Kidney epithelial cell (primary cell): ENCODE measurements at places on chromosomes 1 and 21. TPM values are rescaled to one million over a fixed set of nuclear protein-coding genes. Genes with fewer than 3 reads are reported as not detected.

SLC50A1 gene
- total RNA-seq, result 26.6 and 28.7 TPM in 2 replicates

GRIK1 gene
- total RNA-seq, result not detected in 2 replicates

FCRLA gene
- total RNA-seq, result 0.88 and 2.1 TPM in 2 replicates

DNA sequence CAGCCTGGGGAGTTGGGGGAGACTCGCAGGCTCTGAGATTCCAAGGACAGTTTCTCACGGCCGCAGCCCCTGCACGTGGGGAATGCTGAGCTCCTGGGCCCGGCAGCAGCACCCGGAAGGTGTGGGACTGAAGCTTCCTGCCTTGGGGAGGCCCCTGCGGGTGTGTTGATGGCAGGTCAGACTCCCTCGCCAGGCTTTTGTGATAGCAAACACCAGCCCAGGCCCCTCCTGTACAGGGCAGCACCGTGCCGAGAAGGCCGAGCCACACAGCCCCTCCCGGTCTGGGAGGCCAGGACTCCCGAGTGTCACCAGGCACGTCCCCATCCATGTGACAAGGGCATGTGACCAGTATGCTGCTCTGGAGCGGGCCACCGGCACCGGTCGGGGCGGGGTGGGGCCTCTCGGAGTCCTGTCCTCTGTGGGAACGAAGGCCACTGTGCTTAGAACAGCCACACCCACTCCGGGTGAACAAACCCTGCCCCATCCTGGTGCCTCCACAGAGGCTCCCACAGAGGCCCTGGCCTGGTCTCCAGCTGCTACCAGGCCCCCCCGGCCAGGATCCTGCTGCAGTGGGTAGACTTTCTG, 31.1 kb upstream of the ARHGEF16 start:
- DNase-seq, result no peak

AMY1A gene
- total RNA-seq, result not detected in 2 replicates

DNA sequence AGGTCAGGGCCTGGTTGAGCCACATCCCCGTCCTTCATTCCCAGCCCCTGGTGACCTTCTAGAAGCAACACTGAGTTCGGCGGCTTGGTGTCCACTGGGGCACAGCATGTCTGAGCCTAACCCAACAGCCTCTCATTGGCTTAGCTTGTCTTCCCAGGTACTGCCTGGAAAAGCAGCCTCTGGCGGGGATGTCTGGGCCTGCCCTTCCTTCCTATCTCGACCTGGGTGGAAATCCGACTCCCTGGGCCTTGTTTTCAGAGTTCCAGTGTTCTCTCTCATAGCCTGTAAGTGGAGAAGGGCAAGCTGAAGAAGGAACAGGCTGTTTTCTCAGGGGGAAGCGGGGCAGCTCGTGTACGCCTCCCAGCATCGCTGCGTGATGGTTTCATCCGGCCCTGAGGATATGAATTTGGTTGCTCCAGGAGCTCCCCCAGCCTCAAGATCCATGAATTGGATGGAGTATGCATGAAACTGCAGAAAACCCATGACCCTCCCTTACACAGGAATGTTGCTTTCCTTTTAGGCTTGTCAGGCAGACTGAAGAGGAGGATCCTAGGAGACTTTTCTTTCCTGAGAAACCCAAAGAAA, 116.5 kb upstream of the IRF2BP2 start:
- no peak for DNase-seq

DNA sequence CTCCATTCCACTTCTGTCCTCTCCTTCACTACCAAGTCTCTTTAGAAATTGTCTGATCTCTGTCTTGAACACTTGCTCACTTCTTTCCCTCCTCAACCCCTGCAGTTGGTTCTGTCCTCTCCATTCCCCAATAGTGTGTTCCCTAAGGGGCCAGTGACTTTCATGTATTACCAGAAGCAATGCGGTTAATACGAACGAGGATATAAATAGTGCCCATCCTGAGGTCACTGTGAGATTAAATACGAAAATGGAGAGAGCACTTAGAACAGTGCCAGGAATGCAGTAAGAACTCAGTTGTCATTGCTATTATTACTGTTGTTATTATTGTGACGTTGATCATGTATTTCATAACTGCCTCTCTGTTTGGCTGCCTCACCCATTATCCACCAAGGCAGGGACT, 53.0 kb upstream of the ARTN start:
- DNase-seq, result no peak

DNA sequence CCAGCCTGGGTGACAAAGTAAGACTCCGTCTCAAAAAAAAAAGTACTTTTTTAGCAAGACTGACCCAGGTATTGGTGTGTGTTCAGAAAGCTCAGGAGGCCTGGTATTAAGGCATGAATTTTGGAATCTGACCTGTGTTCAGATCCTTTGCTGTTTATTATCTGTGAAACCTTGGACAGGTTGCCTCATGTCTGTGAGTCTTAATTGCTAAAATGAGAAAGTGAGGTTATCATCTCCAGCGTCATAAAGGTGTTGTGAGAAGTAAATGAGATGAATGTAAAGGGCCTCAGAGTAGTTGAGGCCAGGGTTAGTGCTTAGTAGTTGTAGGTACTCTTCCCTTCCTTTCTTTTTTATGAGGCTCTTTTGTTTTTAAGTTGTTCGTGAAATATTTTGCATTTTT, 2.8 kb downstream of the C1orf50 start:
- DNase-seq, result no peak

GRCh38 chr1:228021355-228022030, 14.7 kb downstream of the WNT3A start:
- no peak for DNase-seq

GUCA2B gene
- total RNA-seq, result not detected in 2 replicates

DNA sequence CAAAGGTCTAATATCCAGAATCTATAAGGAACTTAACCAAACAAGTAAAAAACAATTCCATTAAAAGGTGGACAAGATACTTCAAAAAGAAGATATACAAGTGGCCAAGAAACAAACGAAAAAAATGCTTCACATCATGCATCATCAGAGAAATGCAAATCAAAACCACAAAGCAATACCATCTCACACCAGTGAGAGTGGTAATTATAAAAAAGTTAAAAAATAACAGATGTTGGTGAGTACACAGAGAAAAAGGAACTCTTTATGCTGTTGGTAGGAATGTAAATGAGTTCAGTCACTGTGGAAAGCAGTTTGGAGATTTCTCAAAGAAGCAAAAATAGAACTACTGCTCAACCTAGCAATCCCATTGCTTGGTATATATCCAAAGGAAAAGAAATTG, 218.6 kb downstream of the SLC44A5 start:
- no peak for DNase-seq

GRCh38 chr1:110070282-110070669, 196 bp downstream of the ALX3 start:
- DNase-seq, result no peak

KCNE2 gene
- not detected in 2 replicates for total RNA-seq

- no peak for DNase-seq
Measured at GRCh38 chr1:225998560-225999226, 450 bp downstream of the SDE2 start.

- no peak for DNase-seq
Measured at GRCh38 chr1:219121679-219122078, 52.0 kb upstream of the LYPLAL1 start.

DNA sequence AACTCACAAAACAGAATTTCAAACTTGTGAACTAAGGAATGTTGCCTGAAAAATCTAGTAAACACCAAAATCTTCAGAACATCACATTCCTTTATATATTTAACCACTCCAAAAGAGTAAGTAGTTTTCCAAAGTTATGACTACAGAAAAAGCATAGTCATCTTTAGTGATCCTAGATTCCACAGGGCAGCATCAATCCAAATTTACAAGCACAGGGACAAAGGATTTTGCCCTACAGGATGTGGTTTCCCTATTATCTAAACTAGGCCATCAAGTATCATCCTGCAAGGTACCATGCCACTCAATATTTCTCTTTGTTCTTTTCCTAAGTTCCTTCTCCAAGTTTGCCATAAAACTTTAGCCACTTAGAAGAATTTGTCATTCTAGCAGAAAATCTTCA, 33.0 kb downstream of the COP1 start:
- DNase-seq, result no peak

GRCh38 chr1:91851130-91852010, 34.6 kb downstream of the TGFBR3 start:
- no peak for DNase-seq

RNU1-4 gene
- under 0.01 TPM in 2 replicates for total RNA-seq

- DNase-seq, result no peak
Measured at GRCh38 chr1:170210142-170210541, 64.4 kb downstream of the NTMT2 start.

A3GALT2 gene
- total RNA-seq, result not detected in 2 replicates

- DNase-seq, result no peak
Measured at GRCh38 chr21:34185026-34185750, 111.8 kb downstream of the MRPS6 start.

KIF26B gene
- total RNA-seq, result 14.6 and 19.6 TPM in 2 replicates

GRCh38 chr1:29284961-29285560, 48.7 kb downstream of the PTPRU start:
- no peak for DNase-seq

JAK1 gene
- total RNA-seq, result 138 and 156 TPM in 2 replicates

- DNase-seq, result no peak
Measured at GRCh38 chr21:33345751-33346238, 21.0 kb downstream of the IFNAR1 start.

TSPAN1 gene
- total RNA-seq, result 52.7 and 68.5 TPM in 2 replicates

GSTM1 gene
- total RNA-seq, result 9.7 and 16.3 TPM in 2 replicates

CCDC27 gene
- not detected in 2 replicates for total RNA-seq

DNA sequence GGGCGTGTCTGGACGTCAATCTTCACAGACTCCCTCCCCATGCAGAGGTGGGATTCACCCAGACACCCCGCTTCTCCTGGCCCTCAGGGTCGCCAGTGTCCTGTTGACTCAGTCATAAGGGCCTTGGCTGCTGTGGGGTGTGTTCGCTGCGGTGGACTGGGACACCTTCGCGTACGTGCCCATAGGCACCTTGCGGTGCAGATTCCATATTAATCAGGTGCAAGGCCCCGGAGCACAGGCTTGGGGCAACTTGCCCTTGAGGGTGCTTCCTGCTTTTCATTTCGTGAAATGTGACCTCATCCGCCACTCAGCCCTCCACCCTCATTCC, 398 bp upstream of the SLC30A10 start:
- no peak for DNase-seq

DNA sequence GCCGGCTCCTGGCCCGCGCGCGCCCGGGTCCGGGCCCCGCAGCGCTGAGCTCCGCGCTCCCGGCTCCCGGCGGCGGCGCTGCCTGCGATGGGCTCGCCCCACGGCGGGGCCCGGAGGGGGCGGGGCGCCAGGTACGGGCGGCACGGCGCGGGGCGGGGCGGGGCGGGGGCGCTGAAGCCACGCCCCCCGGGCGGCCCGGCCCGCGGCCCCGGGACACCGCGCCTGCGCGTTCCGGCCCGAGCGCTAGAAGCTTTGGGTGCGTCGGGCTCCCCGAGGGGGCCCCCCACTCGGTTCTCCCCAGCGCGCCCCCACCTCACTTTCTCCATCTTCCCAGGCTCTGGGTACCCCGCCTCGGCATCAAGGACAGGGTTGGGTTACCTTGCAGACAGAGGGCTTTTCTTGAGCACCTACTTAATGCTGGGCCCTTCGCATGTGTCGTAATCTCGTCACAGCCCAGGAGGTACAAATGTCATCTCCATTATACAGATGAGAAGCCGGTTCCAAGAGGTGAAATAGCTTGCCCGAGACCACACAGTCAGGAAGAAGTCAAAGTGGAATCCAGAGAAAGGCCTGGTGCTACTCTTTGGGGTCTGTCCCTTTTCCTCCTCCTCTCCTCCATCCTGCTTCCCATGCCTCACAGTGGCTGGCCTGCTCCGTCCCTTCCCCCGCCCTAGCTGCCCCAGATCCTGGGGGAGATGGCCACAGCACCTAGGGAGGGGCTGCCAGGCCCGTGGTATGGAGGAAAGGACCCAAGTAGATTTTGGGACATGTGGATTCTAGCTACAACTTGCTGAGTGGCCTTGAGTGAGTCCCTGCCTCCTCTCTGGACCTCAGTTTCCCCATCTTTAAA, 46.5 kb downstream of the RAP1GAP start:
- no peak for DNase-seq
